Osteocyte (in vitro differentiated cells): ENCODE measurements at places on chromosomes 3 and 15. TPM values are rescaled to one million over a fixed set of nuclear protein-coding genes. Genes with fewer than 3 reads are reported as not detected.

DNA sequence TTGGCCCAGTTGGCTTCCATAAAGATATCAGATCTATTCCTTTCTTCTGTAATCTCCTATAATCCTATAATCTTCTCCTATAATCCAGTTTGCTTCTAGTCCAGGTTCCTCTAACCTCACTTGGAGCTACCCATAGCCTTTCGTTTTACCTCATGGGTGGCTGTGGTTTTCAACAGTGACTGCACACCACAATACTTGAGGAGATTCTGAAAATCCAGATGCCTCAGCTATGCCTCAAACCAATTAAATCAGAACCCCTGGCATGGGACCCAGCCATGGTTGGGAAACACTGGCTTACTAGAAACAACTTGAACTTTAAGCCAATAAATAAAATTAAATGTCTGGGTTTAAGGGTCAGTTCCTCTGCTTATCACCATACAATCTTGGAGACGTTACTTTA, 86.1 kb upstream of the NTRK3 start:
- no peak for DNase-seq
- H3K4me1 ChIP-seq: no peaks in the 10 kb centered on the region
- H3K27ac ChIP-seq: no peak overlapping the region
- no peaks in the 10 kb centered on the region for H3K27me3 ChIP-seq
- H3K4me3 ChIP-seq: no peak overlapping the region

DNA sequence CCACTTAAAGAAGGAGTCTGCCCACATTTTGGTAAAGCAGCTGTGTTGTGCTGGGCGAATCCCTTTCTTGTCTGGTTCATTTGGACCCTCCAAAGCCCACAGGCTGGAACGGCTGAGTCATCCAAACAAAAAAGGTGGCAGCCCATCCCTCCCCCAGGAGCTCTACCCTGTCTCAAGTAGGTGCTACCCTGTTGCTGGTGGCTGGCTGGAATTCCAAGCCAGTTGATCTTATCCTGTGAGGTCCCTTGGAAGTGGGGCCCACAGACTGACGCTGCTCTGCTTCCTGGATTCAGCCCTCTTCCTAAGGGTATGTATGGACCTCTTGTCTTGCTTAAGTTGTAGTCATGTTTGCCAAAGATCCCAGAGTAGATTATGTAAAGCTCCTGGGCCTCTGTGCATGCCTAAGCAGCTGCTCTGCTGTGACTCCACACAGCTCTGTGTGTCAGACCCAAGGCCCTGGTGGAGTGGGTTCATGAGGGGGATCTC, 44.5 kb downstream of the CCR1 start:
- no peak overlapping the region for H3K4me3 ChIP-seq
- no peak for DNase-seq
- no peak overlapping the region for H3K27ac ChIP-seq

EPHA3 gene
- 0.94 and 1.6 TPM in 2 replicates for total RNA-seq

DNA sequence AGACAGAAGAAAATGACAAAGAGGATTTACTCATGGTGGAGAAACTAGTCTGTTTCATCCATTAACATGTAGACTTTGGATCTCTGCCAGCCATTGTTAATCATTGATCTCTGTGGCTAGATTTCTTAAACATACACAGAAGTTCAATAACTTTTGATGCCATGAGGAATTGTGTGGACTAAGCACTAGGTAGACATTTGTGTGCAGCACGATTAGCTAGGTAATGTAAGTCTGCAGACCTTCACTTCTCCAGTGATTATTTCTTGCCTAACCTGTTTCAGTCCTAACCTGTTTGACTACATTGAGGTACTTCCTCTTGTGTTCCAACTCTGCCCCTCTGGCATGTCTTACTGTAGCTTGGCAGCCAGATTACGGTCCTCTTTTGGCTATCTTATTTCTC, 928.5 kb upstream of the ROBO1 start:
- H3K36me3 ChIP-seq: no peaks in the 10 kb centered on the region
- no peak overlapping the region for H3K27ac ChIP-seq

DPH6 gene
- total RNA-seq: 14.3 and 15.8 TPM in 2 replicates

DNA sequence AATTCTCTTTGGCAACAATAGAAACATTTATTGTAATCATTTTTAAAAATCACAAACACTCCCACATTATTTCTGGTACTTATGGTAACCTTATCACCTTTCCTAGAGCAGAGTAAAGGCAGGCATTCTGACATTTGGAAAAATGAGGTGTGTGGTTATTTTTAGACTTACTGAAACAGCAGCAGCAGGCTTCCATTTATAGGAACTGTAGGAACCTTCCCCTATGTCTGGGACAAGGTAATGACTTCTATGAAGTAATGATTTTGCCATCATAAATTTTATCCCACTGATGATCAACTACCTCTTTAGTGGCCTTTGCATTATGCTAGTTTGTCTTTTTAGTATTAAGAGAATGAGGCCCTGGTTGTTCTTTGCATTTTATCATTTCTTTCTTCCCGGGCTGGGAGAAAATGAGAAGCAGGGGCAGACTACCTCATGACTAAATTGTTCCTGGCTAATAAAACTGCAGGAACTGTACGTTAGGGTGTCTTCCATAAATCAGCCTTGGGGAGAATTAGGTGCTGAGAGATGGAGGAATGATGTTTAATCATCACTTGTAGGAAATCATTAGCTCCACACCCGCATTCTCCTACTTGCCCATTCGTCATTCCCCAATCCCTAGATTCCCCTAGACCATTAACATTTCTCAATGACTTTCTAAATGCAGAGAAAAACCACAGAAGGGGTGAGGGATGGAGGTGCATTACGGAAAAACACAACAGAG, 680.3 kb downstream of the AGBL1 start:
- no peaks in the 10 kb centered on the region for H3K27me3 ChIP-seq
- H3K36me3 ChIP-seq: no peaks in the 10 kb centered on the region
- no peak for DNase-seq
- H3K4me3 ChIP-seq: no peak overlapping the region
- H3K27ac ChIP-seq: no peak overlapping the region

- H3K27ac ChIP-seq: peak overlapping the region; percentile 69
- peaks cover 52% of the 10 kb centered on the region for H3K4me1 ChIP-seq
- H3K4me3 ChIP-seq: no peak overlapping the region
These were observed 37.0 kb downstream of the ZNF710 start for GRCh38 chr15:90037961-90038631.

DNA sequence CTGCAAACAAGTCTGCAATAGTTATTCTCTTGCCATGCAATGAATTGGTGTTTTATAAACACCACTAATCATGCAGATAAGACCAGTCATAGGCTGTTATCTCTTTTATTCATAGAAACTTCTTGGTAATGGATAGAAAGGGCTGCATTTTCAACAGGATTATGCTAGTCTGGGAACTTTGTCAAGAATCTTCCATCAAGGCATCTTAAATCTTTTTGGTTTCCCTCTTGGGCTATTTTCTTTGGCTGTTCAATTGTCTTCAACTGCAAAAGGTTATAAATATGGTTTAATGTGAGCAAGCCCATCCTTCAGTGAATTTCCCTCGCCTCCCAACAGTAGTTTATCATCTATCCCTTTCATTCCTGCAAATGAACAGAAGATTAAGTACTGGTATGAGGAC, 59.0 kb upstream of the MINAR1 start:
- H3K27me3 ChIP-seq: no peaks in the 10 kb centered on the region
- no peak overlapping the region for H3K4me3 ChIP-seq
- no peak for DNase-seq
- H3K27ac ChIP-seq: no peak overlapping the region

DNA sequence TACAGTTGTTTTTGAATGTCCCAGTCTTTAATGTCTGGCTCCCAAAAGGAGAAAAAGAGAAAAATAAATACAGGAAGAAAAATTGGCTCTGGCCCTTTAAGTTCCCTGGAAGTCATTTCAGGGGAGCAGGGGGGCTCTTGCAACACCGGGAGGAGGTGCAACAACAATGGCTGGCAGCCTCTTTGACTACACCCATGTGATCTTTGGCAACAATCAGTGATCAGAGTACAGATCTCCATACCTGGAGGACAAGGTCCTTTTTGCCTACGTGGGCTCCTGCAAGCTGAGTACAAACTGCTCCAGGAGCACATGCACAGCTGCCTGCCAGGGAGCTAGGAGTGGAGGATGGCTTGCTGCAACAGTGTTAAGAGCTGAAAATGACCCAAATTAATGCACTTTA, 63.9 kb downstream of the GLCE start:
- peaks cover 5% of the 10 kb centered on the region for H3K4me1 ChIP-seq
- H3K4me3 ChIP-seq: no peak overlapping the region
- no peaks in the 10 kb centered on the region for H3K27me3 ChIP-seq
- DNase-seq: no peak
- peaks cover 20% of the 10 kb centered on the region for H3K36me3 ChIP-seq
- no peak overlapping the region for H3K27ac ChIP-seq

DNA sequence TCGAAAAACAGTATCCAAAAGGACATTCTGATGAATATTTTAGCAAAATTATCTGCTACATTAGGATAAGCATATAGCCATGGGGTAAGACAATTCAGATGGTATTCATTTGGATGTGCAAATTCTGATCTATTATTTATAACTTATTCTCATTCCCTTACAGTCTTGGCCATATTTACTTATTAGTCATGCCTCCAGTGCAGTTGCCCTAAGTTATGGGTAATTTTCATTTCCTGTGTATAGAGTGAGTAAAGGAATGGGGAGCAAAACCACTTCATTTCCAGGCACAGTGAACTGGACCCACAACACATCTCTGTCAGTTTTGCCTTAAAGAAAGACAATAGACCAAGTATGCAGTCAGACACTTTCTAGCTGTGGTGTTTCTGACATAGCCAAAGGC, 134.3 kb downstream of the POLQ start:
- no peaks in the 10 kb centered on the region for H3K36me3 ChIP-seq
- H3K27me3 ChIP-seq: no peaks in the 10 kb centered on the region
- no peak overlapping the region for H3K4me3 ChIP-seq
- no peak overlapping the region for H3K27ac ChIP-seq
- no peaks in the 10 kb centered on the region for H3K4me1 ChIP-seq

GRCh38 chr15:44102675-44103254, 92.3 kb downstream of the FRMD5 start:
- peaks cover 30% of the 10 kb centered on the region for H3K27me3 ChIP-seq
- no peak overlapping the region for H3K4me3 ChIP-seq
- DNase-seq: no peak
- peaks cover 9% of the 10 kb centered on the region for H3K4me1 ChIP-seq
- H3K27ac ChIP-seq: no peak overlapping the region

DNA sequence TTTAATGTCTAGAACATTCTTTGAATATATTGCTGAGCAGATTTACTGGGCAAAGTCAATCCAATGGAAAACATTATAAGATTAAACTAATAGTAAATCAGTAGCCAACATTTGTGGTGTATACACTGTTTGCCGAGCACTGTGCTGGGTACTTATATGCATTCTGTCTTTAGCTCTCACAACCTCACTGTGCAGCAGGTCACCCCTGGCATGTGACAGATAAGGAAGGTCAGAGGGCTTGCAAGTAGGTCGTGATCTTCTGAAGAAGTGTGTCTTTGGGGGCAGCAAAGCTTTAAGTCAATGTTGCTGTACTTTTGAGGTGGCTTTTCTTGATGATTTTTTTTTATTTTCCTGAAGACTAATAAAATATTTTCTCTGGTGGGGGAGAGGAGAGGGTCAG, 62.2 kb downstream of the TCAIM start:
- peaks cover 41% of the 10 kb centered on the region for H3K36me3 ChIP-seq
- no peaks in the 10 kb centered on the region for H3K4me1 ChIP-seq
- H3K4me3 ChIP-seq: no peak overlapping the region
- H3K27me3 ChIP-seq: no peaks in the 10 kb centered on the region
- H3K27ac ChIP-seq: no peak overlapping the region
- DNase-seq: no peak

DNA sequence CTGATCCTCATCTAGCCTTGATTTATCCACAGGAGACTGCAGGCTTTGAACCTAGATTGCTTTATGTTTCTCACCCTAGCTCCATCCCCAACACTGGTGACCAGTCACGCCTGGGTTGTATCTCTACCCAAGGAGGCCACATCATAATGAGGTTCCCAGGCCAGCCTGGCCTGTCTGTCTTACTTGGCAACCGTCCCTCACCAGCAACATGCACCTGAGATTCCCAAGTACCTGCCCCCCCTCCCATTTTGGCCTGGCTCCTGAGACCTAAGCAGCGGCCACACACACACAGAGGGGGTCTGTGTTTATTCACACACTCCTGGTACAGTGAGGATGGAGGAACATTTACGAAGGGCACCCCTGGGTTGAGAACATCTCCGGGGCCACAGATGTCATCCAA, 2.4 kb downstream of the CAMK2N2 start:
- H3K4me1 ChIP-seq: peaks cover 20% of the 10 kb centered on the region
- peaks cover 19% of the 10 kb centered on the region for H3K27me3 ChIP-seq
- H3K4me3 ChIP-seq: no peak overlapping the region
- DNase-seq: no peak
- peaks cover 10% of the 10 kb centered on the region for H3K36me3 ChIP-seq

- H3K4me3 ChIP-seq: no peak overlapping the region
- H3K27ac ChIP-seq: peak overlapping the region; percentile 68
- no peak for DNase-seq
- no peaks in the 10 kb centered on the region for H3K27me3 ChIP-seq
These were observed 7.4 kb upstream of the ANPEP start for GRCh38 chr15:89822026-89822425.

- no peak for DNase-seq
- H3K4me1 ChIP-seq: no peaks in the 10 kb centered on the region
These were observed 100.7 kb downstream of the CACNA2D3 start for GRCh38 chr3:54223063-54223462.

DNA sequence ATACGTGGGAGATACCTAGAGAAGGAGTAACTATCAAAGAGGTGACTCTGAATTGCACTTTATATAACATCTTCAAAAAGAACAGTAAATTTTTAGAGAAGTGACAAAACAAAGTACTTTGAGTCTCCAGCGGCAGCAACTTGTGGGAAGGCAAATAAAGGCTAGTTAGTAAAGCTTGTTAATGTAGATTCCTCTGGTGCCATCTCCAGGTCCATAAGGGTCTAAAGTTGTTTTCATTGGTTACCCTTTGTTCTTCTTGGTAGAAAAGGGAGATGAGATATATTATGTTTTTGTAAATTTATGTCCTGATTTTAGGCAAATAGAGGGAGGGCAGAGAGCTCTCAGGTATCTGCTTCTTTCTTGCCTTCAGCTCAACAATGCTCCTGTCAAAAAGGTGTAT, 161.6 kb downstream of the MYRIP start:
- H3K27ac ChIP-seq: no peak overlapping the region
- no peaks in the 10 kb centered on the region for H3K36me3 ChIP-seq
- peaks cover 4% of the 10 kb centered on the region for H3K27me3 ChIP-seq
- no peak overlapping the region for H3K4me3 ChIP-seq
- H3K4me1 ChIP-seq: no peaks in the 10 kb centered on the region

ATP10A gene
- total RNA-seq: 71.9 and 74.2 TPM in 2 replicates

GRCh38 chr15:65914386-65914785, 45.1 kb downstream of the RAB11A start:
- no peak overlapping the region for H3K27ac ChIP-seq
- no peaks in the 10 kb centered on the region for H3K27me3 ChIP-seq
- H3K4me1 ChIP-seq: peaks cover 6% of the 10 kb centered on the region
- H3K36me3 ChIP-seq: peaks cover 6% of the 10 kb centered on the region
- DNase-seq: no peak

DNA sequence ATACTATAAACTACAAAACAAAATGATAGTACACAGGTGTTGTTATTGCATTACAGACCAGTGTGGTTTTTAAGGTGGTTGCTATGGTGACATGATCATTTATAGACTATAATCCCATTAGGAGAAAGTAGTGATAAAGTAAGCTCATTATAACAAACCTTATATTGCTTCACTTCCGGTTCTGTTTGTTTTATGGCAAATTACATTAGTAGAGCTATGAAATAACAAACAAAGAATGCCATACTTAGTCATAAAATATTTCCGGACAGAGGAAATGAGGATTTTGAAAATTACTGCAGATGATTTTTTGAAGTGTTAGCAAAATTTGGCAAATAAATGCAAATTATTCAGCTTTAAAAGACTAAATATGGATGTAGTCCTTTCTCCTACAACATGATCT, 640.4 kb upstream of the ARPP21 start:
- H3K36me3 ChIP-seq: no peaks in the 10 kb centered on the region
- peaks cover 4% of the 10 kb centered on the region for H3K4me1 ChIP-seq
- H3K27ac ChIP-seq: no peak overlapping the region
- no peak for DNase-seq
- H3K4me3 ChIP-seq: no peak overlapping the region
